ENCODE measurements at places on chromosomes 1 and 21.

- no peak for DNase-seq
Measured at GRCh38 chr21:27631471-27631870, 664.6 kb upstream of the ADAMTS5 start.

GRCh38 chr1:93447481-93448291, at the start of gene FNBP1L:
Gene FNBP1L, plus strand, starts transcription at chr1:93448118. Its CDS starts 164 bp downstream, at chr1:93448282.
- DNase-seq, result peak; percentile 80

DNA sequence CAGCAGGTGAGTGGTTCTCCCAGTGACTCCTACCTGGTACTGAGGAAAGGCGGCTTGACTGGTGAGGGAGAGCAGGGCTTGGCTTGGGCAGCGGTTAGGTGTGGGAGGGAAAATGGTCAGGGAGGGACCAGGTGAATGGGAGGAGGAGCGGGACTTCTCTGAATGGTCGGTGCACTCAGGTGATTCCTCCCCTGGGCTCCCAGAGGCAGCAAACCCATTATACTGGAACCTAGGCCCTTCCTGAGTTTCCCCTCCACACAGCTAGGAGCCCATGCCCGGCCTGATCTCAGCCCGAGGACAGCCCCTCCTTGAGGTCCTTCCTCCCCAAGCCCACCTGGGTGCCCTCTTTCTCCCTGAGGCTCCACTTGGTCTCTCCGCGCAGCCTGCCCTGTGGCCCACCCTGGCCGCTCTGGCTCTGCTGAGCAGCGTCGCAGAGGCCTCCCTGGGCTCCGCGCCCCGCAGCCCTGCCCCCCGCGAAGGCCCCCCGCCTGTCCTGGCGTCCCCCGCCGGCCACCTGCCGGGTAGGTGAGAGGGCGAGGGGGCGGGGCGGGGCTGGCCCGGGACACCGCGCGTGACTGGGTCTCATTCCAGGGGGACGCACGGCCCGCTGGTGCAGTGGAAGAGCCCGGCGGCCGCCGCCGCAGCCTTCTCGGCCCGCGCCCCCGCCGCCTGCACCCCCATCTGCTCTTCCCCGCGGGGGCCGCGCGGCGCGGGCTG, 2.3 kb downstream of the ARTN start:
- no peak for DNase-seq

- no peak for DNase-seq
Measured at GRCh38 chr1:223091896-223092295, 51.2 kb downstream of the TLR5 start.

- no peak for DNase-seq
Measured at GRCh38 chr1:35894183-35894582, 11.2 kb downstream of the AGO1 start.

GRCh38 chr1:162487241-162487640, 10.4 kb upstream of the UHMK1 start:
- DNase-seq, result no peak

DNA sequence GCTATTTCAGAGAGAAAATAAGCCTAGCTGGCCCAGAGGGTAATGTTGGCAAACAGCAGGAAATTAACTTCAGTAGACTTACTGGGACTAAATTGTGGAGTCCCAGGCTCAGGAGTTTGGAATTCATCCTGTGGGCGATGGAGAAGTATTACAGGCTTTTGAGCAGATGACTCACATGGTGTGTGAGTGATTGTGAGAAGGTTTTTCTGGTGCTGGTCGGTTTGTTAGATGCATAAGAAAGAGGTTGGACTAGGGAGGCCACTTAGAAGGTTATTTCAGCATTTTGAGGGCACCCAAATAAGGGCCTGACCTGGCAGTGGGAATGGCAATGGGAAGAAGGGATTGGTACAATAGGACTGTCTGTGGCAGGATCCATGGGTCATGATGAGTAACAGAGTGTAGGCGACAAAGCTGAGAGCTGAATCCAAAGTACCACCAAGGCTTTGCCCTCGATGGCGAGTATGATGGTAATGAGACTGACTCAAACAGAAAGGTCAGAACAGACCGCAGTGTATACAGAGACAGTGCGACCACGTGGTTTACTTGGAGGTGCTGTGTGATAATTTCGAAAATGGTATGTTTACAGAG, 69.2 kb upstream of the KIF26B start:
- DNase-seq, result no peak

DNA sequence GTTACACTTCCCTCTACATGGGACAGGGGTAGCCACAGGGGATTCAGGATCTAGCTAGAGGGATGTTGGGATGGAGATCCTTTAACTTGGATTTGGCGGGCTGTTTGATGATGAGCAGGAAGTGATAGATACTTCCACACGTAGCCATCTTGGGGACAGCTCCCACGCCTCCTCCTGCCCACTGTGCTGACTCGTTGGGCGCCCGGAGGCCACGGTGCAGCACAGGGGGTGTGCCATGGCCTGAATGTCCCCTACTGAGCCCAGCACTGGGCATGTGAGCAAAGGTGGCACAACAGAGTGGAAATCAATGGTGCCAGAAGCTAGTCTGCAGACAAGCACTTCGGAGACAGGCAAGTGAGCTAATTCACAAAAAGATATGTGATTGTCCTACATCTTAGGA, 31.6 kb upstream of the CCSAP start:
- no peak for DNase-seq

GRCh38 chr1:24905355-24905978, 24.6 kb downstream of the RUNX3 start:
- DNase-seq, result no peak

GRCh38 chr1:205257735-205258134, 30.0 kb downstream of the TMCC2 start:
- DNase-seq, result no peak

GRCh38 chr1:208000504-208000903, 89.6 kb upstream of the CD34 start:
- DNase-seq, result no peak

DNA sequence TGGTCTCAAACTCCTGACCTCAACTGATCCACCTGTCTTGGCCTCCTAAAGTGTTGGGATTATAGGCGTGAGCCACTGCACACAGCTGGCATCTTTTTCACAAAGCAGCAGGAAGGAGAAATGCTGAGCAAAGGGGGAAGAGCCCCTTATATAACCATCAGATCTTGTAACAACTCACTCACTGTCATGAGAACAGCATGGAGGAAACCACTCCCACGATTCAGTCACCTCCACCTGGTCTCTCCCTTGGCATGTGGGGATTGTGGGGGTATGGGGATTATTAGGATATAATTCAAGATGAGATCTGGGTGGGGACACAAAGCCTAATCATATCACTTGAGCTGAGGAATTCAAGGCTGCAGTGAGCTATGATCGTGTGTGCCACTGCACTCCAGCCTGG, 3.0 kb upstream of the MFSD2A start:
- no peak for DNase-seq

GRCh38 chr1:25477448-25478034, 46.8 kb downstream of the MACO1 start:
- DNase-seq, result no peak

GRCh38 chr1:231702331-231702730, 75.7 kb downstream of the DISC1 start:
- no peak for DNase-seq

DNA sequence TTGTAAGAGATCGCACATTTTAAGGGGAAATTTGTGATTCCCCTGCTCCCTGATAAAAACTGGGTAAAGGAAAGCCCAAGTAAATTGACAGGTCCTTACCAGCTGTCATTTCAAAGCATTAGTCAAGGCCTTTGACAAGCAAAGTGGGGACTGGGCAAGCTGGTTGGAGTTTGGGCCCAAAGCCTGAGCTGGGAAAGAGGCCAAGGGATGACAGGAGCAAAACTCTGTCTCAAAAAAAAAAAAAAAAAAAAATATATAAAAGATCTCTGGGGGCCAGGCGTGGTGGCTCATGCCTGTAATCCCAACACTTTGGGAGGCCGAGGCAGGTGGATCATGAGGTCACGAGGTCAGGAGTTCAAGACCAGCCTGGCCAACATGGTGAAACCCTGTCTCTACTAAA, 36.9 kb downstream of the SLC2A1 start:
- no peak for DNase-seq

GRCh38 chr1:213790565-213790964, 197.2 kb upstream of the PROX1 start:
- DNase-seq, result no peak

DNA sequence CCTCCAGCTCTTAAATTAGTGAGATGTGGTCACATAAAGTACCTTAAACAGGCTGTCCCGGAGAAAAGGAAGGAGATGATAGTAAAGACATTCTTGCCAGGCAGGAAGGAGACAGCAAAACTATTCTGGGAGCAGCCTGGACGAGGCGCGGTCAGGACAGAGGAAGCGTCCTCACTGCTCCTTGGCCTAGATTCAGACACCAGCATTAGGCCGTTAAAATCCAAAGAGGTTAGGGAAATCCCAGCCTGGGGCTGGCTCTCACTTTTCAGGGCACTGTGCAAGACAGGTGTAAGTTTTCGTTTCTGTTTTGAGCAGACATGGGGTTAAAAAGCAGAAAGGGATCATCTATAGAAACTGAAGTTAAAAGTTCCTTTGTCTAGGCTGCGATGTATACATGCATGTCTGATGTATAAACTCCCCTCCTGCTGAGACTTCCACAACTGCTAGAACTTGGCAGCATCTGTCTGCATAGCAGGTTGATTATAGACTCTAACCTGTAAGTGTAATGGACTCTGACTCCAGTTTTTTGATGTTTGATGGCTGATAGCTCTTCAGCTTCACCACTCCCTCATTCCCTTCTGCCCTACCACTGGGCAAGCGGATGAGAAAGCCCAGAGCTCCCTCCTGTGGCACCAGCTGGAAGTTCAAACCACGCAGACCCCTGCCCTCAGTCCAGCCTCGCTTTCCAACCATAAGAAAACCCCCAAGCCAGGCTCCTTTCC, 21.5 kb downstream of the STPG1 start:
- DNase-seq, result peak; percentile 58

- DNase-seq, result no peak
Measured at GRCh38 chr1:160032165-160032820, 503 bp upstream of the PIGM start.

DNA sequence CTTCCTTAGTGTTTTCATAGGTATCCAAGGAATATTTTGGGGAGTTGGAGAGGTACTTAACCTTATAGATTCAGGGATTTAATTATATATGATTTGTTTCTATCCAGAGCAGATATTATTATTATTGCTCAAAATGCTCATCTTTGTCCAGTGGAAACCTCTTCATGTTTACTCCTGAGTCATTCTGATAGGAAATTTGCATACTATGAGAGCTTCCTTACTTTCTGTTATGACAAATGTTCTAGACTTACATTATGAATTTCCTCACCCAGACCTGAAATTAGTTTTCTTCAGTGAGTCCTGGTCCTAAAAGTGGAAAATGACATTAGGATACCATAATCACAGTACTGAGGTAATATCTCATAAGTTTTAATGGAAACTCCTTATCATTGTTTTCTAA, 57.5 kb upstream of the PLPPR5 start:
- DNase-seq, result no peak

DNA sequence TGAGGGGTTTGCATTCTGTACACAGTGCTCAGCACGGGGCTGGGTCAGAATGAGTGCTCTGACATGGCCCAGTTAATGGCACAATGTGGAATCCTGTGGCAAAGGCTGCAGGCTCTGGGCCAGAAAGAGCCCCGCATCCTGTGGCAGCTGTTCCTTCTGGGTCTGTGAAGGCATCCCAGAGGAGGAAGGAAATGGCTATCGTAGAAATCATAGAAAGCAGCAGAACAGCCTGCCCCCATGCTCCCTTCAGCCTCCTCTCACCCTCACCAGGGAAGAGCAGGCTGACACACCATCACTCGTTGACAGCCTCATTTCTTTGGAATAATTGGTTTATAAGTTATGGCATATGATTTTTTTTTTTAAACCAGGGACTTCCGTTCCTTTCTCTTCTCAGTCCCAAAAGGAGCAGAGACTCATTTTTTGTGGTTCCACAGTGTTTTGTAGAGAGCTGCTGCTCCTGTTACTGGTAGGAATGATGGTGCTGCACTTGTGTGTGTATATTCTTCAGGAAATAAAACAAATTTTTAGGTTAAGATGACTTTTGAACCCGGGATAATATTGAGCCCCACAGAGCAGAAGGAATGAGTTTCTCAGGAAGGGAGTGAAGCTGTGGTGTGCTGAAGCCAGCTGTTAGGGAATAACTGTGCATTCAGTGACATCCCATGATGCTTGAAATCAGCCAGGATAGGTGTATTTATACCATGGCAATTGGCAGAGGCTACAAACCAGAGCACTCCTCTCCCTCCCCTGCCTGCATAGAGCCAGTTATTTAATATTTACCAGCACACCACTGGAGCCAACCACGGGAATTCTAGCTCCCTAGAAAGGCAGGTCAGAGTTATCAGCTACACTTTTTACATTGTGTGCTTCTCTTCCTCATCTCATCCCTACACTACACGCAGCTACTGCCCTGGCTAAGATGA, 32.0 kb downstream of the PLXNA2 start:
- DNase-seq, result no peak

- DNase-seq, result no peak
Measured at GRCh38 chr1:235993652-235994051, 71.2 kb downstream of the NID1 start.

DNA sequence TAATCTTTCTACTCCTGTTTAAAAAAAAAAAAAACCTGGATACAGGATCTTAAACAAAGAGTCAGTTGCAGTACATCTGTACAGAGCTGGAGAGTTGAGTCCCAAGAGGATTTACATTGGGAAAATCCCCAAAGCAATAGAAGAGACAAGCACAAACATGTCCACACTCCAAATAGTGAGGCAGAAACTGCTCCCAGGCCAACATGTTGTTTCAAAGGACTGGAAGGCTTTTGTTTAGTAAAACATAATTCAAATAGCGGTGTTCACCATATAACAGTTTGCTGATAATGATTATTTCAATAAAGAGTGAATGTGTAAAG, 425.4 kb downstream of the ADGRL2 start:
- DNase-seq, result peak; percentile 5

- DNase-seq, result no peak
Measured at GRCh38 chr1:157971769-157972168, 21.7 kb upstream of the KIRREL1 start.

GRCh38 chr1:203316626-203317093, 11.3 kb downstream of the BTG2 start:
- no peak for DNase-seq

GRCh38 chr1:16243936-16244649, 7.1 kb upstream of the CPLANE2 start:
- peak; percentile 73 for DNase-seq

DNA sequence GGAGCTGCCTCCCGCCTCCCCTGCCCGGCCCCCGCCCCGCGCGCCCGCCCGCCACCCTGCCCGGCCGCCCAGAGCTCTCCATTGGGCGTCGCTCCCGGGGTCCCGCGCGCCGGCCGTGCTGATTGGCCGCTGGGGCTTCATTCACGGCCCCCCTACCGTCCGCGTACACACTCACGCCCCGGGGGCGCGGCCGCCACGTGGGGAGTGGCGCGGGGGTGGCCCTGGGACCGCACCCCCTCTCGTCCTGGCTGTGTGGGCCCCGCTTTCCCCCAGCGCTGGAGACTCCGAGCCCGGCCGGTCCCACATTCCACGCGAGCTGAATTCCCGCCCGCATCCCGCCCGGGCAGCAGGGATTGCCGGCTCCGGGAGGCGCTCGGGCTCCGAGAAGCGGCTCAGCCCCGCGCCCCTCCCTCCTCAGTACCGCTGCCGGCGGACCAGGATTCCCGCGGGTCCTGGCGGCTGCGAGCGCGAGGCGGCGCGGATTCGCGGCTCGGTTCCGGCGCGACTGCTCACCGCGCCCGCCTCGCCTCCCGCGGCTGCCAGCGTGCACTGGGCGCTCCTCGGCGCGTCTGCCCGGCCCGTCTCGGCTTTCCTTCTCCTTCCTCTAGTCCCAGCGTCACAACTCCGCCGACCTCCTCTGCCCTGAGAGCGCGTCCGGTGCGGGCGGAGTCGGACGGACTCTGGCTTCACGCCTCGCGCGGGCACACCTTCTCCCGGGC, 450 bp upstream of the POU3F1 start:
- DNase-seq, result peak; percentile 76

GRCh38 chr1:110152133-110152785, 2.0 kb downstream of the SLC6A17 start:
- DNase-seq, result no peak

- DNase-seq, result no peak
Measured at GRCh38 chr1:200706111-200706814, 32.4 kb upstream of the CAMSAP2 start.
